ENCODE measurements at places on chromosomes 7 and 10. TPM values are rescaled to one million over a fixed set of nuclear protein-coding genes. Genes with fewer than 3 reads are reported as not detected.
A peak's percentile ranks its signal among the peaks of the same experiment; 100 is the strongest.

The PKD1L1 gene
- total RNA-seq, result 0.12 TPM

The CFAP43 gene
- total RNA-seq, result not detected

DNA sequence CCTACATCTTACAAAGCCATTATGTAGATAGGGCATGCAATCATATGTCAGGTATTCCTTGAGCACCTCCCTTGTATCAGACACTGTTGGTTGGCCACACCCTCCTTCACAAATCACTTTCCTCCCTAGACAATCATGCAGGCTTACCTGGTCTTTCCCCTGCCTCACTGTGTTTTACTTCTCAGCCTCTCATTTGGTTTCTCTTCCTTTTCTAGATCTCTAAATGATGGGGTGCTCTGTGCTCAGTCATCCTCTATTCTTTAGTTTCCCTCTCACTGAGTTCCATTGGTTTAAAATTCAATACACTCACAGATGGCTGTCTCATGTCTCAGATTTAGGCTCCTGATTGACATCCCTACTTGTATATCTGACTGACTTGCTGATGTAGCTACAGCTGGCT lies 31.4 kb downstream of the ANK3 start:
- no peak overlapping the region for H3K27ac ChIP-seq
- DNase-seq, result no peak
- H3K4me3 ChIP-seq, result no peak overlapping the region
- no peaks in the 10 kb centered on the region for H3K36me3 ChIP-seq
- no peaks in the 10 kb centered on the region for H3K27me3 ChIP-seq

- H3K27ac ChIP-seq, result no peak overlapping the region
- H3K4me3 ChIP-seq, result no peak overlapping the region
- no peaks in the 10 kb centered on the region for H3K4me1 ChIP-seq
- no peaks in the 10 kb centered on the region for H3K27me3 ChIP-seq
- H3K36me3 ChIP-seq, result no peaks in the 10 kb centered on the region
Observed at GRCh38 chr7:115976651-115977050, 53.9 kb downstream of the TFEC start.

- H3K4me1 ChIP-seq, result peaks cover 4% of the 10 kb centered on the region
- DNase-seq, result peak; percentile 26
- no peaks in the 10 kb centered on the region for H3K36me3 ChIP-seq
- no peak overlapping the region for H3K27ac ChIP-seq
- no peak overlapping the region for H3K4me3 ChIP-seq
Observed at GRCh38 chr7:140646931-140647647, 6.5 kb upstream of the DENND2A start.

GRCh38 chr10:125080984-125081383 lies 79.4 kb downstream of the CTBP2 start:
- peaks cover 4% of the 10 kb centered on the region for H3K27me3 ChIP-seq
- H3K4me1 ChIP-seq, result no peaks in the 10 kb centered on the region
- H3K36me3 ChIP-seq, result no peaks in the 10 kb centered on the region
- no peak overlapping the region for H3K27ac ChIP-seq
- no peak overlapping the region for H3K4me3 ChIP-seq
- DNase-seq, result no peak

DNA sequence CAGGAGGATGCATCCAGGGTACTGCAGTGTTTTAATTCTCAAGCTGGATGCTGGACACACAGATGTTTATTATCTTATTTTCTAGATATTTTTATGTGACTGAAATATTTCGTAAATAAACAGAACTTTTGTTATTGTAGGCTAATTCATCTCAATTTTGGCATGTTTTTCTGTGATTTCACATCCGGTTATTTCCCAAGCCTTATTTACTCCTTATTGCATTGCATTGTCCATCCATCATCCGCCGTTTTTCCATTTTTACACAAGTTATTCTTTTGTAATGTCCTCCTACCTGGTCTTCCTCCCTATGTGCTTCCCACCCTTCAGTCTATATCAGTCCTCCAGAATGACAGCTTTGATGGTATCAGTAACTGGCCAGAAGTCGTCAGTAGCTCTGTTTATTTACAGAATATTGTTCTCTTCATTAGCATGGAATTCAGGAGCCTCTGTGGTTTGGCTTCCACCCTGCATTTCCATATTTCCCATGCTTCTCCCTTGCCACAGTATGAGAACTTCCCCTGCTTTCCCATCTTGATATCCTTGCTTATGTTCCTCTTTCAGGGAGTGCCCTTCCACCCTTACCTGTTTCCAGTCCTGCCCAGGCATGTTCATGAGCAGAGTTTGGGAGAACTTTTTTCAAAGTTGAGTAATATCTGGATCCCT lies 16.1 kb downstream of the GNAI1 start:
- H3K4me3 ChIP-seq, result no peak overlapping the region
- H3K4me1 ChIP-seq, result peaks cover 15% of the 10 kb centered on the region

DNA sequence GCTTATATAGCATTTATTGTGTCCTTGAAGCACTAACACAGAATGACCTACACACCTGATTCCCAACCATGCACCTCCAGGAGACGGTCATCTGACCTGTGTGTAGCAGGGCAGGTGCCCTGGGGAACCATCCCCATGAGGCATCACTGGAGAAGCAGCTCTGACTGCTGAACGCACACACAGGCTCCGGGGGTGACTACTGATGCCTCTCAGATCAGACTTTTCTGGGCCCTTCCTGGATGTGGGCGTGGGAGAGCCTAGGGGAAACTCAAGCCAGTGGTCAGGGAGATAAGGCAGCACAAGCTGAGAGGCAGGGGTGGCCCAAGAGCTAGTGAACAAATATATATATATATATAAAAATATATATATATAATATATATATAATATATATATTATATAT lies 37.6 kb downstream of the CPXM2 start:
- H3K36me3 ChIP-seq, result no peaks in the 10 kb centered on the region
- no peak for DNase-seq
- no peaks in the 10 kb centered on the region for H3K27me3 ChIP-seq
- no peaks in the 10 kb centered on the region for H3K4me1 ChIP-seq
